ENCODE measurements at places on chromosomes 5 and 9.

GRCh38 chr9:107216329-107216728, 66.8 kb upstream of the RAD23B start:
- DNase-seq, result no peak

GRCh38 chr5:60980511-60980910, 35.5 kb downstream of the NDUFAF2 start:
- DNase-seq, result no peak

DNA sequence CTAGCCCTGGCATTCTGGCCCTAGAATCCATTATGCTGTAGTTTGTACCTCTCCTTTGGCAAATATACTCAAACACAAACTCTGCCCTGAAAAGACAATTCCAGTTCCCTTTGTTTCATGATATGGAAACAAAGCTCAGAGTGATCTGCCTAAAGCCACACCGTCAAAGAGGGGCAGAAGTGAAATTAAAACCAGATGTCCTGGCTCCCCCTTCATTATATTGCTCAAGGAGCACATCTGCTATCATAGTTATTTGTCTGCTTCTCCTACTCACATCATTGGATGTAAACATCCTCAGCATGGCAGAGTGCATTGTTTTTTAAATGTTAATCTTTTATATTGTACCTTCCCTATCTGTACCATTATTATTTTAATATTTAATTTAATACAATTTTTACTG, 266.7 kb upstream of the SMARCA2 start:
- DNase-seq, result no peak

DNA sequence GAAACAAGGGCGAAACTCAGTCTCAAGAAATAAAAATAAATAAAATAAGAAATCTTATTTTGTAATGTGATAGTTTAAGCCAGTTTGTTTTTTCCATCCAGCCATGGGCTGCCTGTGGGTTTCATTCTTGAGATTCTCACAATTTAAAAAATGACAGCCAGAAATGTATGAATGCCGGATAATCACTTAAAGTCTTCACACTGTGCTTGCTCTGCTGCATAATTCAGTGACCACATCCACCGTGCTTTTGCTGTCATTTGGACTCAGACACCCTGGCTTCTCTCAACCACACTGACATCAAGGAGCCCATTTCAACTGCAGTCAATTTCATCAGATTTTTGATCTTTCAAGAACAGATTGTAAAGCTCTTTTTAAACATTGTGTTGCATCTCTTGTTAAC, 61.0 kb upstream of the DAPK1 start:
- DNase-seq, result no peak

DNA sequence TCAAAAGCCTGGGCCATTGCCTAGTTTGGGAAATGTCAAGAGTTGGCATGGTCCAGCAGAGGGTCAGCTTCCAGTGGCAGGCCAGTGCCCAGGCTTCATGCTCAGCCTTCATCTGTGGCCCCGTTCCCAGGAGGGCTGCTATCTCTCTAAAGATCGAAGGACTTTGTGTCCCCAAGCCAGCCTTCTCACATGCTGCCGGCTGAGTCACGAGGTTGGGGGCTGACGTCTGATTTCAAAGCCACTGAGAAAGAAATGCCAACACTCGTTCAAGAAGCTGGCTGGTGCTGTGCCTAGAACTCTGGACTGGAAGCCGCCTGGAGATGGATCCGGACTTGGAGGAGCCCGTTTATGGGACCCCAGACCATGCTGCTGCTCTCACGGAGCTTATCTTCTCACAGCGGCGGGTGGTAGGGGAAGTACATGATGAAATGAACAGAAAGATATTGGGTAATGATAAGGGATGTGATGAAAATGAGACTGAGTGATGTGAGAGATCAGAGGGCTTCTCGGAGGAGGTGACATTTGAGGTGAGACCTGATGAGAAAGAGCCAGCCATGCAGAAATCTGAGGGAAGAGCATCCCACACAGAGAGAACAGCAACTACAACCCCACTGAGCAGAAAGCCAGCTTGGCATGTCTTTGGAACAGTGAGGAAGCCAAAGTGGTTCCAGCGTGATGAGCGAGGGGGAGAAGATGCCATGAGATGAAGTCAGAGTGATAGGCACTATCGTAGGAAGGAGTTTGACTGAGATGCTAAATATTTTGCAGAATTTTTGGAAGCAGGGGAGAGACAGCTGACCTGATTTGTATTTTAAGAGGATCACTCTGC, 54.9 kb upstream of the BOD1 start:
- DNase-seq, result no peak

GRCh38 chr5:83817591-83817990, 96.9 kb upstream of the HAPLN1 start:
- DNase-seq, result no peak

- DNase-seq, result no peak
Observed at GRCh38 chr9:124282442-124283227, 24.9 kb downstream of the NEK6 start.

DNA sequence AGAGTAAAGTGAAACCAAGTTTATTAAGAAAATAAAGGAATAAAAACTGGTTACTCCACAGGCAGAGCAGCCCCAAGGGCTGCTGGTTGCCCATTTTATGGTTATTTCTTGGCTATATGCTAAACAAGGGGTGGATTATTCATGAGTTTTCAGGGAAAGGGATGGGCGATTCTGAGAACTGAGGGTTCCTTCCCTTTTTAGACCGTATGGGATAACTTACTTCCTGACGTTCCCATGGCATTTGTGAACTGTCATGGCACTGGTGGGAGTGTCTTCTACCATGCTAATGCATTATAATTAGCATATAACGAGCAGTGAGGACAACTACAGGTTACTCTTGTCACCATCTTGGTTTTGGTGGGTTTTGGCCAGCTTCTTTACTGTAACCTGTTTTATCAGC, 323.9 kb upstream of the PTGER4 start:
- DNase-seq, result no peak

GRCh38 chr5:2303431-2304100, 420.8 kb upstream of the IRX4 start:
- no peak for DNase-seq

DNA sequence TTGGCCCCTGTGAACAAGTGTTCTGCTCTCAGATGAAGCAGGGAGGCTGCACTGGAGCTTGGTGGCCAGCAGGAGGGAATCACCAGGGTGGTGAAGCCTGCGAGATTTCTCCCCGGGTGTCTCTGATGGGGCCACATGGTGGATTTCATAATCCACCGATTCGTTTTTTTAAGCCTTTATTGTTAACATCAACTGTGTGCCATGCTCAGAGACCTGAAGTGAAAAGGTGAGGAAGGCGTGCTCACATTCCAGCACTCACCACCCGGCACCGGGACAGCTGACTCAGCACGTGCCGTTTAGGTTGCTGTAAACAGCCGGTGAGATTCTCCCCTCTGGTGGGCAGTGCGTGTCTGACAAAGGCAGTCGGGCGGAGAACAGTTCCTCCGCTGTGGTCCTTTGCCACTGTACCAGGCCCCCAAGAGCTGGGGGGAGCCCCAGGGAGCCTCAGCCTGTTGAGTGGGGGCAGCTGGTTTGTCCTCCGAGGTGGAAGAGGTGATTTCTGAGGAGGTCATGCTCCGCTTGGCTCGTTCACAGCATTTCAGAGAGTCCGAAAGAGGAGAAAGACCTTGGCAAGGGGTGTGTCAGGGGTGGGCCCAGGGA, 12.7 kb upstream of the AHRR start:
- no peak for DNase-seq

- DNase-seq, result no peak
Observed at GRCh38 chr5:35182910-35183535, 47.3 kb downstream of the PRLR start.

DNA sequence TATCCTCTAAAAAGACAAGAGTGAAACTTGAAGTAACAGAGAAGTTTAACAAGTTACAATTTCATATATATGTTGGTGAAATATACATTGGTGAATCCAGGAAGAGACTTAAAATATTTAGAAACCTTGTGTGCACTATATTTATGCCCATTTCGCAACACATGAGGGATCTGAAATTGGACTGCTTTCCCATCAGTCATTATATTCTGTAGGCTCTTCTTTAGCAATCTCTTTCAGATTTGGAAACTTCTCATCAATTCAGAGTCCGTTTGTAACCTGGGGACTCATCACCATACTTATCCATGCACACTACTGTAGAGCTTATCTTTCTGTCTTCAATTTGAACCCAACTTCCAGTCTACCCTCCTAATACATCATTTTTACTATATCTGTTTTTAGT, 2.1 kb downstream of the ITGA1 start:
- no peak for DNase-seq

GRCh38 chr9:12797037-12797436, 22.2 kb downstream of the LURAP1L start:
- no peak for DNase-seq

DNA sequence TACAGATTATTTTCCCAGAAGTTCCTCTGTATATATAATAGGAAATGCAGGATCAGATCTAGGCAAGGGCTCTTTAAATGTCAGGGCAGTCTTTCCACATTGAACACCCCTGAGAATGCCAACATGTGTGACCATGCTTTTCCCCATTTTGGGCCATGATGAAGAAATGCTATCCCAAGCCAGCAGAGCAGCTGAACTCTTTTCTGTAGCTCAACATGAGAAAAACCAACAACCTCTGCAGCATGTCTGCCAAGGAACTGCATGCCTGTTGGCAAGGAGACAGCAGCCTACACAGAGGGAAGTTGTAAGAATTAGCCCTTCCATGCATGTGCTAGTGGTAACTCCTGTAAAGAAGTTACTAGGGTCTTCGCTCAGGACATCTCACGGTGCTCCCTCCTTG, 9.5 kb upstream of the IFNK start:
- no peak for DNase-seq

- DNase-seq, result no peak
Observed at GRCh38 chr5:91841423-91841822, 458.3 kb upstream of the ARRDC3 start.

- DNase-seq, result no peak
Observed at GRCh38 chr5:65928322-65928752, 2.0 kb downstream of the ERBIN start.

DNA sequence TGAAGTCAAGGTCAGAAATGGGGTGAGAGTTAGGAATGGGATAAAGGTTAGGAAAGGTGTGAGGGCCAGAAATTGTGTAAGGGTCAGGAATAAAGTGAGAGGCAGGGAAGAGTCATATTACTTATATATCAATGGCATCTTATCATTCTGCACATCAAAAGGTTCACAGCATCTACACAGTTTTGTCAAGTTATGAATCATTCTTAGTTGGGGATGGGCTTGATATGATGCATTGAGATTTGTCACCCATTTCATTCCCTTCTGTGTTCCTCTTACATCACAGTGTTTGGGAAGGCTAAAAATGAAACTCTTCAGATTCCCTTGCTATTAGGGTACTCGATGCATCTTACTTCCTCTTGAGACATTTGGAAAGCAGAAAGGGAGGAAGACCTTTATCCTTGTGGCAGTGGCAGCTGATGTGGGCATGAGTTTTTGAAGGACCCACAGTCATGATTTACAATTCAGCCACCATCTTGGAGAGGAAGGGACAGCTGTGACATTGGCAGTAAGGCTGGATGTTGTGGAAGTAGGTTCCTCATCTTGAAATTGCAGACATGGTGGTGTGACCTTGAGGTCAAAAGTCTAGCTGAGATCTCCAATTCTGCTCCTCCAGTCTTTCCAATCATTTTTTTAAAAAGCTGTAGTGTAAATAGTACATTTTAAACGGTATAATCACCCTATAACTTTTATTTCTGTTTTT, 24.2 kb upstream of the NPR3 start:
- DNase-seq, result no peak

DNA sequence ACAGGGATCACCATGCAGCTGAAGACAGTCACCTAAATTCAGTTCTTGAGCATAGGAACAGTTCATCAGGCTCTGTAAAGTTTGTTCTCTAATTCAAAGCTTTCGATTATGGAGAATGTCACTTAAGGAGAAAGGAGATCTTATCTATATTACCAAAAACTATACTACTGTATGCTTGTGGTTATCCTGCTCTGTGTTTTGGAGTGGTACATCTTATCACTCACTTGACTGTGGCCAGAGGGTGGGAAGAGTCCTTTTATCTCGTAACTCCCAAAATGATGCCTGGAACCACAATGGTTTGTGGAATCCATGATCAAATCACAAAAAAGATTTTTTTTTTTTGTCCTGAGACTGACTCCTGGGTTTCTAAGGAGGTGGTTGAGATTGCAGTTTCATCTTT, 230.7 kb downstream of the COMMD10 start:
- DNase-seq, result no peak

- DNase-seq, result no peak
Observed at GRCh38 chr5:142982821-142983200, 212.6 kb downstream of the ARHGAP26 start.

DNA sequence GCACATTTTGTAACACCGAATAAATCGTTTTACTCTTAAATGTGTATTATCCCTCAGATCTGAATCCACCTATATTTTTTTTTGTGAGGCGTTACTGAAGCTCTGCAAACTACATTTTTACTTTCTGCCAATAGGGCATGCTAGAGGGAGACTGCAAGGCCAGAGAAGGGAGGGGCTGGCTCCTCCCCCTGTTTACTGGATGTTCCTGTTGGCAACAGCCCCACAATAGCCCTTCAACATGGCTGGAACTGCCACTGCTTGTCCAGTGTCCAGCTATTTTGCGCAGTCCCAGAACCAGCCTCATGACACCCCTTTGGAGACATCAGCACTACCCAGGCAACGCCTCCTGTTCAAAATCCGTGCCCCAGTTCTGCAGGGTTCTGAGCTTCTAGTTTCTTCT, 85.4 kb upstream of the MIER3 start:
- DNase-seq, result no peak

- DNase-seq, result peak; percentile 86
Observed at GRCh38 chr9:34496149-34496712, 26.6 kb downstream of the ENHO start.

DNA sequence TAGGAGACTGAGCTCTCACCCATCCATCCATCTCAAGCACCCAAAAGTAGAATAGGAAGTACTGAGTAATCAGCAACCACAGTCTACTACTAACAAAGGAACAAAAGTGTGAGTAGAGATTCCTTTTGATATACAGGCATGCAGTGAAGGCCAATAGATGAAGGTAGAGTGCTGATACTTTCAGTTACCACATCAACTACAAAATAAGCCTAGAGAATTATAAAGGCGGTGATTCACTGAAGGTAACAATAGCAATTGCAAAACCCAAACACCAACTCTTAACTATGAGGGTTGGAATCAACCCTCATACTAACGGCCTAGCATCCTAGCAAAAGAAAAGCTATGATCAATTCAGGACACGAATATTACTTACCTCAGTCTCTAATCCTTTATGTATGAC, 992.6 kb downstream of the DNAH5 start:
- no peak for DNase-seq

Measured in pulmonary artery endothelial cell (primary cell).